ENCODE measurements at places on chromosomes 16 and 17.
A peak's percentile ranks its signal among the peaks of the same experiment; 100 is the strongest.

DNA sequence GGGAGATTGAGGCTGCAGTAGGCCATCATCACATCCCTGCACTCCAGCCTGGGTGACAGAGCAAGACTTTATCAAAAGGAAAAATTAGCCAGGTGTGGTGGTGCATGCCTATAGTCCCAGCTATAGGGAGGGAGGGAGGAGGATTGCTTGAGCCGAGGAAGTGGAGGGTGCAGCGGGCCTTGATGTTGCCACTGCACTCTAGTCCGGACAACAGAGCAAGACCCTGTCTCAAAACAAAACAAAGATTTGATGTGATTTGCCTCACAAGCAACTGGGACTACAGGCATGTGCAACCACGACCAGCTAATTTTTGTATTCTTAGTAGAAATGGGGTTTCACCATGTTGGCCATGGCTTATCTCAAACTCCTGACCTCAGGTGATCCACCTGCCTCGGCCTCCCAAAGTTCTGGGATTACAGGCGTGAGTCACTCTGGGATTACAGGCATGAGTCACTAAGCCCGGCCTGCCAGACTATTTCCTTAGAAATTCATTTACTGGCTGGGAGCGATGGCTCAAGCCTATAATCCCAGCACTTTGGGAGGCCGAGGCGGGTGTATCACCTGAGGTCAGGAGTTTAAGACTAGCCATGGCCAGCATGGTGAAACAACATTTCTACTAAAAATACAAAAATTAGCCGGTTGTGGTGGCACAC is 11.5 kb downstream of the UBE2G1 start:
- no peak for DNase-seq

DNA sequence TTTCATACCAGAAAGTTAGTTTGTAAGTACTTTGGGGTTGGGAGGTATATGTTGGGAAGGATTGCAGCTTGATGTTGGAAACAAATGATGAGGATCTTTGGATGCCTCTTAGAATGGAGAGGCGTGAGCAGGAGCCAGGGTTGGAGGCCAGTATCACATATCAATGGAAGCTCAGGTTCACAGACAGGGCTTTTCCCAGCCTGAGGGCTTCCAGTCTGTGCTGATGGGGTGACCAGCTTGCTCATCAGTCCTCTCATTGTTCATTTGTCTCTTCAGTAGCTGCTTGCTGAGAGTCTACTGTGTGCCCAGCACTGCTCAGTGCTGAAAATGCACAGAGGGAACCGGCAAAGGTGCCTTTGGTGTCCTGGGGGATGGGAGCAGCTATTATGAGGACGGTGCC is 5.8 kb downstream of the DNAAF1 start:
- no peak for DNase-seq

DNA sequence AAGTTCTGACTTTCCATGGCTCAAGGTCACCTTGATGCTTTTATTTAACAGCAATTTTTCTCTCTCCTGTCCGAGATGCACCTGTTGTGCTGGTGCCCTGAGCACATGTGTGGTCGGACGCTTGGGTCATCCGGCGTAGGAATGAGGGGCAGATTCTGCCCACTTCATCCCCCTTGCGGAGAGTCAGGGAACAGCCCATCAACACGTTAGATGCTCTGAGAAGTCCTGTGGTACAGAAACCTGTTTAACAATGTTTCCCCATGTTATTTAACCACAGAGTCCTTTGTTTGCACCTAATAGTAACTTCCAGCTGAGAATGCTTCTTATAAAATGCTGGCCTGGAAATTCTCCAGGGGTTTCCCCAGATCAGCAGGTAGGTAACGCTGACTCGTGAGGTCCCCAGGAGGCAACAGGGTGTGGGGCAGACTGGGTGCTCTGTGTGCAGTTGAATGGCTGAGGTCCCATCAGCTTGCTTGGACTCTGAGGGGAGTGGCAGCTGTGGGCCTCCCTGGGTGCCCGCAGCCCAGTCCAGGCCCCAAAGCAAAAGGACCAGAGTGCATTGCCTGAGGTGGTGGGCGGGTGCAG is 17.8 kb downstream of the DOC2B start:
- no peak for DNase-seq

DNA sequence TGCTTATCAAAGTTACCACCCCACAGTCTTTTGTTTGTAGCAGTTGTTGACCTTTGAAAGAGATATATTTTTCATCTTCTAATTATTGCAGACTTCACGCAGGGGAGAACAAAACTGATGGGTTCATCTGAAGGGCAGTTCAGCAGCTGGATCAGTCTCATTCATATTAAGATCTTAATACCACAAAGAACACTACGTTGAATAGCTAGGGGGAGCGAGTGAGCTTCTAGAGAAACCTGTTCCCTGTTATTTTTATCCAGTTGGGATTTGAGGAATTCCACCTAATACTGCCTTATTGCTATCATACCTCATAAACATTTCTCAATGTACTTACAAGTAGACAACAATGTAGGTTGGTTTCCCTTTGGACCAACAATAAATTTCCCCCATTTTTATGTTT is 306.1 kb upstream of the KIF2B start:
- peak; percentile 9 for DNase-seq

DNA sequence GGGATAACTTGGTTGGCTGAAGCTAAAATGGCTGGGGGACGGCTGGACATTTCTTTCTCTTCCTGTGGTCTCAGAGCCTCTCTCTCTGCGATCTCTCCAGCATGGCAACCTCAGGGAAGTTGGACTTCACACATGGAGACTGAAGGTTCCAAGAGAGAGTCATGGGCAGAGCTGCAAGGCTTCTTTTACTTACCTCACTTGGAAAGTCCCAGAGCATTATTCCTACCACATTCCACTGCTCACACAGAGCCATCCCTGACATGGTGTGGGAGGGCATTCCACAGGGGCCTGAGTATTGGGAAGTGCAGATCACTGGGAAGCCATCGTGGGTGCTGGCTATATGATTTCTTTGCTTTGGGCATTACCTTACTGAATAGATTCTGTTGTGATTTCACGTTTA is 9.8 kb upstream of the SLC6A2 start:
- DNase-seq = no peak

DNA sequence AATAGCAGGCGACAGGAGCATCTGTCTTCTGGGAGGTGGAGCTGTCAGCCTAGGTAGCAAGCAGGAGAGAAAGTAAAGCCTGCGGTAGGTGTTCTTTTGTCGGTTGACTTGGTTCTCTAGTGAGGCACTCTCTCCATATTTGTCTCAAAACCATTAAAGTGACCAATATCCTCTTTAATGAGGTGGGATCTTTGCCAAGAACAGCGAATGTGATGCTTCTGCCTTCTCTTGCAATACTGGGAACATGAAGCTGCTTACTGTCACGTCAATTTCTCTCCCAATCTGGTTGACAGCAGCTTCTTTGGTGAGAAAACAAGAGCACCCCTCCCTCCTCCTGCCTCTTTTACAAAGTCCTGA is 176.7 kb downstream of the ABCC12 start:
- DNase-seq = no peak

DNA sequence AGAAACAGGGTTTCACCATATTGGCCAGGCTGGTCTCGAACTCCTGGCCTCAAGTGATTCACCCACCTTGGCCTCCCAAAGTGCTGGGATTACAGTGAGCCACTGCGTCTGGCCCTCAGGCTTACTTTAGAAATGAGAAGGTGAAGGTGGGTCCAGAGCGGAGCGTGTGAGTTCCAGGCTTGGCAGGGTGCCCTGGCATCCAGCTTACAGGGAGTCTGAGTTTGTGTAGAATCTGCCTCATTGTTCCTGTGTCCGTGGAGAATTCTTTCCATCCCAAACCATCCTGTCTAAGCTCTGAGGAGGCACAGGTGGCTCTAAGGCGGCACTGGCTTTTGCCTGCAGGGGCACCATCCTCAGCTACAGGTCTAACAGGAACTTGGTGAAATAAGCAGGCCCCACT is 50.6 kb downstream of the RAB11FIP3 start:
- DNase-seq = no peak

DNA sequence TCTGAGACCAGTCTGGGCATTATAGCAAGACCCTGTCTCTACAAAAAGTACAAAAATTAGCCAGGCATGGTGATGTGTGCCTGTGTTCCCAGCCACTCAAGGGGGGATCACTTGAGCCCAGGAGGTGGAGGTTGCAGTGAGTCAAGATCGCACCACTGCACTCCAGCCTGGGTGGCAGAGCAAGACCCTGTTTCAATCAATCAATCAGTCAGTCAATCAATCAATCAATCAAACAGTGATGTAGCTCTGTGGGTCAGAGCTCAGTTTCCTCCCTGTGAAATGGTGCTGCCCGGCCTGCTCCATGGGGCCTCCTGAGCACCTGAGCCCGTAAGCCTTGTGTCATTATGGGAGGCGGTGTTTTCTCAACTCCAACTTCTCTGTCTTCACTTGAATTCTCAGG is 167.1 kb upstream of the CIBAR2 start:
- no peak for DNase-seq

- DNase-seq = no peak
Measured at GRCh38 chr16:52584354-52585320, 37.7 kb upstream of the TOX3 start.

DNA sequence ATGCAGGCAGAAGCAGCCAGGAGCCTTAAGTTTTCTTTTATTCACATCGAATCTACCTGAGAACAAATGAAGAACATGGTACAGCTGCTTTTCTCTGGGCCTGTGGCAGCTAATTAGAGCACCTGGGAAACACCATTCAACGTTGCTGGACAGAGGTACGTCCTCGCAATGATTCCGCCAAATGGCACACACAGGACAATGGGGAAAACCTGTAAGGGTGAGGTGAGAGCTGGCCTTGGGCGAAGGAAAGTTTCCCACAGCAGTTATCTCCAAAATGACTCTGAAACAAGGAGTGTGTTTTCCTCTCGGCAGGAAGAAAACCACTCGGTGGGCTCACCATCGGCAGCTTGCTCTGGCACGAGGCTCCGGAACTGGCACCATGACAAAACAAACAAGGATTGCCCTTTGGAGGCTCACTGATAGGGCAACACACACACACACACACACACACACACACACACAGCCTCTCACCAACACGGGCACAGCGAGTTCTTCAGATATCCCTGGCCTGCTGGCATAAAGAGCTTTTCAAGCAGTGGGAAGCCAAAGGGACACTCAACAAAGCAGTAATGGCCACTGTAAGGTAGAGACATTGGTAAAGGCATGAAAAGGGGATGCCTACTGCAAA is 73.7 kb downstream of the ZFHX3 start:
- no peak for DNase-seq

DNA sequence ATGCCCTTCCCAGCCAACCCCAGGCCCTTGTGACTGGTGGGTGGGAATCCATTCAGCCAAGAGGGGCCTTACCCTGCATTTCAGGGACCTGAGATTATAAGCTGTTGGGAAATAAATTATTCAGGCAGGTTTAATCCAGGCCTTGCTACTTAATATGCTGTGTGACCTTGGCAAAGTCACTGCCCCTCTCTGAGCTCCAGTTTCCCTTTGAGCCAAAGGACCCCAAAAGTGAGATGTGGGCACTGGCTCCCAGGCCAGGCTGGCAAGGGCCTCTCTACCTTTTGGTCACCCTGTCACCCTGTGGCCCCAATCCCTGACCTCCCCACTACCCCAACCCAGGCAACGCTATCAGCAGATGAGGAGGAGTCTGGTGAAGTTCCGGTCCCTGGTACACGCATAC is 33.9 kb downstream of the MYO15A start:
- DNase-seq = no peak

DNA sequence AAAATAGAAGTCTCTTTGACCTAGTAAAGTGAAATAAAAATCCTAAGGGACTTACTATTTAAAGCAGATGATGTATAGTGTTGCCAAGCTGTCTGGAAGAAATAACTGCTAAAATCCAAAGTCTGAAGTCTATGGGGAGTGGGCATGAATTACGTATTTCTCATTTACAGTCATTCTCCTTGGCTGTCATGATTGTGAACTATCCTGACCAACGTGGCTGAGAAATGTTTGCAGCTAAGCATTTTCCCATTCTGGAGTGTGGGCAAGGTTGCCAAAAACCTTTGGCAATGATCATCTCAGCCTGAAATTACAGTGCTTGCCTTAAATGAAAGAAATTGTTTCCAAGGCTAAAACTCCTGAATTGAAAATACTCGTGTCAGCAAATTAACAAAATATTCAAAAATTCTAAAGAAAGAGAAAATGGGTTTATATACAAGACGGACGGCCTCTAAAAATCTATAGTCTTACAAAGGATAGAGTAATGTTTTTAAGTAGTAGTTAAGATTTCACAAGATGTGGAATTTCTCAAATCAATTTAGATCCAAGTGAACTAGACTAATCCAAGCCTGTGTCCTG is 77.0 kb downstream of the CACNG1 start:
- no peak for DNase-seq

GRCh38 chr16:56753410-56753809 is 23.5 kb downstream of the NUP93 start:
- DNase-seq = peak; percentile 61

DNA sequence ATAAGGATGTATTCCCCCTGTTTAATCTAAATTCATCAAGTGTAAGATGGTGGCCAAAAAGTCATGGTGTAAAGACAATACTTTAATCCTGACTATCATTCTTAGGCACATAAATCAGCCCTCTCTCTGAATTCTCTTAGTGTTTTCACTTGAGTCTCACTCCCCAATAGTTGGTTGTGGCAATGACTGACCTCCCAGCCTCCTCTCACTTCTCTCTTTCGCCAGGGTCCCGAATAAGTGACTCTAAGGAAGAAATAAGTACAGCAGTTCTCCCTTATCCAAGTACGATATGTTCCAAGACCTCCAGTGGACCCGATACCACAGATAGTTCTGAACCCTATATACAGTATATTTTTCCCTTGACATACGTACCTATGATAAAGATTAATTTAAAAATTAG is 335.3 kb downstream of the MAF start:
- DNase-seq = no peak

GRCh38 chr17:80328634-80329380 is 68.2 kb downstream of the RNF213 start:
- no peak for DNase-seq

DNA sequence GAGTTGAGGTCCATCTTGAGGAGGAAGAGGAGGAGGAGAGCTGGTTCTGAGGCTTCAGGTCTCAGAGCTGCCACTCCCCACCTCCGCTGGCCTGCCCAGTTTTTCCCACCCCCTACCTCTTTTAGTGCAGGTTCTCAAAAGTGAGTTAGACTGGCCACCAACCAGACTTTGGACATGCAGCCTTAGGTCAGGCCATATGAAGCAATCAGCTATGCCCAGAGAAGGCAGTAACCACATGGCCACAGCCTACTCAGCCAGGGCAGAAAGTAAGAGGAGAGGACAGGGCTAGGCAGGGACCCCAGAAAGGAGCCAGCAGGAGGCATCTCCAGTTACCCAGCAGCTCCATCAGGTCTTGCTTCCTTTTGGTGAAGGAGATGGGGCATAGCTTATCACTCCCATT is 9.0 kb downstream of the MYO15A start:
- DNase-seq = no peak

- no peak for DNase-seq
Measured at GRCh38 chr17:82054351-82055022, 2.8 kb downstream of the GPS1 start.

DNA sequence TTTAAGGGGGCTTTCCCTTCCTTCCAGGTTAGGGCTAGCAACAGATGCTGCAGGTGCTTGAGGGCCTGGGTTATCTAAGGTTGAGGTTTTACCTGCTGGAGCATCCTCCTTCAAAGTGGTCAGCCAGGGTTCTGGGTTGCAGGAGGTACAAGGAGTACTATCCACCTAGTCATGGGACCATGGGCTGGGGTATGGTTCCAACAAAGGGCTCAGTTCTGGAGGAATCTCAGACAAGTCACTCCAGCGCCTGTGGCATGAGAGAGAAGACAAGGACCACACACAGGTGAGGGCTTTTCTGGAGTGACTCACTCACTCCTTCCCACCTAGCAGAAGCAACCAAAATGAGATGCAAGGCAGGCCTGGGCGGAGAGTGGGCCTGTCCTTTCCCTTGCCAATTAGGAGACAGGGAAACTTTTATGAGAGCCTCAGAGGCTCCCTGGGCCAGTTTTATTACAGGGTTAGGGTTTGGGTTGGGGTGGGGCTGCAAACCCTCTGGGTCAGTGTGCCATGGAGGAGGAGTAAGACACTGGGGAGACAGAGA is 2.2 kb downstream of the MYO19 start:
- DNase-seq = no peak

All from fibroblast of skin of abdomen (primary cell).